ENCODE measurements at places on chromosomes 2 and 18. TPM values are rescaled to one million over a fixed set of nuclear protein-coding genes. Genes with fewer than 3 reads are reported as not detected.

The SCN9A gene
- 0.07 TPM for total RNA-seq

The DCDC2C gene
- total RNA-seq: not detected

The BMP10 gene
- not detected for total RNA-seq

The ABCB6 gene
- total RNA-seq: 24.5 TPM

The ATG4B gene
- total RNA-seq: 87.4 TPM

The FAM161A gene
- total RNA-seq: 7.3 TPM

The SIX2 gene
- 0.54 TPM for total RNA-seq

The MAL gene
- total RNA-seq: not detected

The ACOXL gene
- total RNA-seq: 5.5 TPM

The SCN3A gene
- total RNA-seq: not detected

The OSBPL6 gene
- 11.6 TPM for total RNA-seq

Data from HCT116 (cell line).